ENCODE measurements at places on chromosomes 7 and 10. TPM values are rescaled to one million over a fixed set of nuclear protein-coding genes. Genes with fewer than 3 reads are reported as not detected.

DNA sequence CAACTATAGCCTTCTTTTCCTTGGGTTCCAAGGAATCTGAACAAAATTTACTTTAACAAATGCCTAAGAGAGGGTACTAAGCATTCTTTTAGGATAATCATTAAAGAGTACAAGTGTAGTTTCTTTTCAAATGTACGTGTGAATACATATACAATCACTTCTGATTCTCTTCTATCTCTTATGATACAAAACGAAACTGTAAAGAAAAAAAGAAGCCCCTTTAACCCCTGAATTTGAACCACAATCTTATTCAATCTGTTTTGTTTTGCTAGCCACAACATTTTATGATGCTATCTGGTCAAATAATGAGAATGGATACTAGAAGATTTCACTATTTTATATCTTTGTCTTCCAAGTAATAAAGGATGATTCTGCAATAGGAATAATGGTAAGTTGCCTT is 48.7 kb downstream of the SIRT1 start:
- no peak for DNase-seq

DNA sequence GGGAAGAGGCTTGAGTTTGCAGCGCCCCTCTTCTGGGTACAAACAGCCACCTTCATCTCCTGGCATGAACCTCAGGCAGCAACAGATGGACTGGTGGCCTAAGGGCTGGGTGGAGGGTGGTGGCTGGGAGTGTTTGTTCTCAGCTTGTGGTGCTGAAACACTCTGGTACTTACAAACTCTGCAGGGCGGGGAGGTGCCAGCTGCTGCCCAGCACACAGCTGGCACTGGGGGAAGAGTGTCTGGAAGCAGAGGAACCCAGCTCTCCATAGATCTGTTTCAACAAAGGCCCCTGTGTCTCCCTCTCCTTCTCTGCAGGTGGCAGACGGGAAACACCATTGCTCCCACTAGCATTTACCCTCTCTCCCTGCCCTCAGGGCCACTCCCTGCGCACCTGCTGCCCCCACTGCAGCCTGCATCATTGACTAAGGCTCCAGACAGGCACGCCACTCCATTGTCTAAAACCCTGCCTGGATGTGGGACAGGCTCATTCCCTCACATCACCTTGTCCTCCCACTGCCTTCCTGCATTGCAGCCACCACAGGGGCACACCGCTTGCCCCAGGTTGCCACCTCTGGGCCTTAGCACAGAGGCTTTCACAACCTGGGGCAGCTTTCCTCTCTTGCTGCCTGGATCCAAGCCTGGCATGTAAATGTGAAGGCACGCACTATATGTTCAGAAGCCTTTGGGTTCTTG is 6.5 kb downstream of the ARHGAP22 start:
- no peak for DNase-seq

DNA sequence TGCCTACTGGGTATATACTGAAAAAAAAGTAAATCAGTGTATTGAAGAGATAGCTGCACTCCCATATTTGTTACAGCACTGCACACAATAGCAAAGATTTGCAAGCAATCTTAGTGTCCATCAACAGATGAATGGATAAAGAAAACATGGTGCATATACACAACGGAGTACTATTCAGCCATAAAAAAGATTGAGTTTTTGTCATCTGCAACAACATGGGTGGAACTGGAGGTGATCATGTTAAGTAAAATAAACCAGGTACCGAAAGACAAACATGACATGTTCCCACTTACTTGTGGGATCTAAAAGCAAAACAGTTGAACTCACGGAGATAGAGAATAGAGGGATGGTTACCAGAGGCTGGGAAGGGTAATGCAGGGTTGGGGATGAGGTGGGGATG is 34.2 kb upstream of the FAM171A1 start:
- DNase-seq = no peak

- no peak for DNase-seq
Observed at GRCh38 chr7:110448918-110449317, 642.0 kb upstream of the LRRN3 start.

DNA sequence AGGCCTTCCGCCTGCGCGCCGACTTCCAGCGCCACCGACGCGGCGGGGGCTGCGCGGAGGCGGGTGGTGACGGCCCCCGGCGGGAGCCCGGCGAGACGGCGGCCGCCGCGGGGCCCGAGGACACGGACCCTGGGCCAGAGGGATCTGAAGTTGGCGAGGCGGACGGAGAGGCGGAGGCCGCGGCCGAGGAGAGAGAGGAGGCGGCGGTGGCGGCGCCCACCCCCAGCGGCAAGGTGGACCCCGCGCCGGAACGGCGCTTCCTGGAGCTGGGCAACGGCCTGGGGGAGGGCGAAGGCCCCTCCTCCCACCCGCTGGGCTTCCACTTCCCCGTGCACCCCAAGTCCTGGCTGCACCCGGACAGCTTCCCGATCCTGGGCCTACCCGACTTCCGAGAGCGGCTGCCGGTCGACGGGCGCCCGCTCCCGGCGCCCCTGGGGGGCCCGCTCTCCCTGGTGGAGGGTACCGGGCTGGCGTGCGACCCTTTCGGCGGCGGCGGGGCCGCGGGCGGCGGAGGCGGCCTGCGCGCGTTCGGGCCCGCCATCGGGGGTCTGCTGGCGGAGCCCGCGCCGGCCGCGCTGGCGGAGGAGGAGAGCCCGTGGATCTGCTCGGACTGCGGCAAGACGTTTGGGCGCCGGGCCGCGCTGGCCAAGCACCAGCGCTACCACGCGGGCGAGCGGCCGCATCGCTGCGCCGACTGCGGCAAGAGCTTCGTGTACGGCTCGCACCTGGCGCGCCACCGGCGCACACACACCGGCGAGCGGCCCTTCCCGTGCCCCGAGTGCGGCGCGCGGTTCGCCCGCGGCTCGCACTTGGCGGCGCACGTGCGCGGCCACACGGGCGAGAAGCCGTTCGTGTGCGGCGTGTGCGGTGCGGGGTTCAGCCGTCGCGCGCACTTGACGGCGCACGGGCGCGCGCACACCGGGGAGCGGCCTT is 16.2 kb downstream of the ZNF316 start:
- DNase-seq = no peak

GRCh38 chr7:137135654-137136350 is 207.7 kb downstream of the PTN start:
- no peak for DNase-seq

ZNF212 gene
- total RNA-seq = 11.2 TPM

GRCh38 chr7:24052572-24053260 is 231.3 kb upstream of the NPY start:
- no peak for DNase-seq

DNA sequence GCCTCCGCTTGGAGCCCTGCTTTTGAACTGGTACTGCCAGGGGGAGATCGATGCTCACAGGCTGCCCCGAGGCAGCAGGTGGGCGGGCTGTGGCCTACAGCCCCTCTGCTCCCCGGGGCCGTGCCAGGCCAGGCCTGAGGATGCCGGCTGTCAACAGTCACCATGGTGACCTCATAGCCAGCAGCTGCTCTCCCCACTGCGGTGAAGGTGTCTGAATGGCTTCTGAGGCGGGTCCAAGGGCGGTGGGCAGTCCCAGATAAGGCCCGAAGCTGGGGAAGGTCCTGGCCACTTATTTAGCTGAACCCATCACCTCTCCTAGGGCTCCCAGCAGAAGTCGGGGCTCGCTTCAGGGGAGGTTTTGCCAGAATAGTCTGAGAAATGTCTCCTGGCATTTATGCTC is 179.3 kb downstream of the ARHGAP12 start:
- DNase-seq = no peak

DNA sequence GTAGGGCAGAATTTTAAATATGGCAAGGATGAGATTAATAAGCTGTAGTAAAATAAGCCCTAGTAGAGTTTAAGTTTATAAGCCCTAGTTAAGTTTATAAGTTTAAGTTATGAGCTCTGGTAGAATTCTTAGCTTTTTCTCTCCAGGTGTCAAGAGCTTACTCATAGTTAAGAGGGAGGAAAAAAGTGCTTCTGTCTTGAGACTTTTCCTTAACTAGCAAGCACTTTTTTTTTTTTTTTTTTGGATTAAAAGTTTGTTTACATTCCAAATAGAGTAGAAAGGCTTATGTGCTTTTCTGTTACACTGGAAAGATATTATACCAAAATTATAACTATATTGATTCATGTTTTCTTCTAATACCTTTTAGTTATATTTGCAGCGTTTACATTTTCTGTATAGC is 25.5 kb upstream of the MPP7 start:
- no peak for DNase-seq

Measured in natural killer cell (primary cell).